ENCODE measurements at places on chromosomes 12 and 14.
A peak's percentile ranks its signal among the peaks of the same experiment; 100 is the strongest.

GRCh38 chr14:24095271-24096068, 1.4 kb downstream of the PCK2 start:
- DNase-seq, result peak; percentile 97

DNA sequence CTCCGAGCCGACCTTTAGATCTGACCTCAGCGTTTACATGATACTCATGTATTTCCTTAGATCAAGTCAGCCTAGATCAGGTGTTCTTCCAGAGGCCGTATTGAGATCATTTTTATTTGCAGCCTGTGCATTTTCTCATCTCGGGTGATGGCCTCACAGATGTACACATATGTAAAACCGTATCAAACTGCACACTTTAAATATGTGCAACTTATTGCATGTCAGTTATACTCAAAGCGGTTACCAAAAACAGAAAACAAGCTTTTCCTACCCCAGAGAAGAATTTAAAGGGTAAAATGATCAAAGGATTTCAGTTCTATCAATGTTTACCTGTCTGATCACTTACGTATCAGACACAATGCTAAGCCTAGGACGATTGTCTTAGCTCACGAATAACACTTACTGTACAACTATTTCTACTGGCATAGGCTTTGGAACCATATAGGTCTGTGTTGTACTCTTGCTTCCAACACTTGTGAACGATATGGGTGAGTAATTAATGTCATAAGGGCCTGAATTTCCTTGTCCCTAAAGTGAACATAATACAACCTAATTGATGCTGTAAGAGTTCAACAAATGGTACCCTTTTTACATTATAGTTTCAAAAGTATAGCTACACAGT, 628 bp upstream of the LLPH start:
- peak; percentile 18 for DNase-seq

DNA sequence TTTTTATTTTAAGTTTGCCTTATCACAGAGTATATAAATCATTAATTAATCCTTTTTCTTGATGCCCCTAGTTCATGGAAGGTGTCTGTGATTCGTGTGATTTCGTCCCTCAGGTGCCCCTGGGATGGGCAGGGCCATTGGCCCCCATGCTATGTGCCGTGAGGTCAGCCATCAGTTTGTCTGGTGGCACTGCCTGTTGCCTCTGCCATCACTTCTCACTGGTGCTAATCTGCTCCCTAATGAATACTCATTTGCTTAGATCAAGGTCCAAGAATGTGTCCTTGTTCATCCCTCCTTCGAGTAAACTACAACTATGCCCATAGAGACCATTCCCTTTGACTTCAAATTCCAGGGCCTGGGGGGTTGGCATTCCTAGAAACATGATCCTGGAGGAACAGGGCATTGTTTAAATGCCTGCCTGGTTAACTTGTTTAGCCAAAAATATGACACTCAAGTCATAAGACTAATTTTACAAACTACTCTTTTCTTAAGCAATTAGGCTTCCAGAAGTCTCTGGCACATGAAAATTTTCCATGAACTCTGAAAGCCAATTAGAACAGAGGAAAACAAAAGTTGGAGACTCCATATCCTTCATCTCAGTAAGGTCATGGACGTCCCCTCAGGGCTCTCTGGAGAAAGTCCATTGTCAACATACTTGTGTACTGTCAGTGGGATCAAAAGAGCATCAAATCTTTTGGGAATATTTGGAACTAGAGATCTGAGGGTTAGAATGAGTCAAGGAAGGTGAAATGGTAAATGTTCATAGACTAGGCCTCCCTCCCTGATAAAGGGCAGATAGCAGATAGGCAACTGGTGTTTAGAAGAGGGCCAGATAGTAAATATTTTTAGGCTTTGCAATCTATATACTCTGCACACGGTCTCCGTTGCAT, 90.9 kb upstream of the PLXNC1 start:
- no peak for DNase-seq

GRCh38 chr14:97581016-97581415, 783.8 kb downstream of the VRK1 start:
- no peak for DNase-seq

GRCh38 chr14:61064210-61064609, 83.2 kb downstream of the SLC38A6 start:
- DNase-seq, result no peak

DNA sequence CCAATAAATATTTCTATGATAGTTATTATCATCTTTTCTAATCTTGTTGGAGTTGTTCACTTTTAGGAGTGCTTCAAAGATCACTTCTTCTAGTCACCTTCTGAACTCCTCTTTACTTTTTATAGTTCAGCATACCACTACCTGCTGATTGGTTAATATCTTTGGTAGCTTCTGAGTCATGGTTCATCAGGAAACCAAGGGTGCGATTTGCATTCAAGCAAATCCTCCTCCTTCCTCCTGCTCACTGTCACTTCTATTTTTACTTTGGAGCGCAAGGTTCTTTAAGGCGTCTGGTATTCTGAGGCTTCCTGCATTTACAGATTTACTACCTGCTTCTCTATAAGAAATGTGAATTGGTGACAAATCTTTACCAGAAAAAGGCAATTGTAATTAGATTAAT, 24.0 kb downstream of the SYT1 start:
- DNase-seq, result no peak

GRCh38 chr14:90900476-90901083, 84.3 kb upstream of the TTC7B start:
- DNase-seq, result no peak

DNA sequence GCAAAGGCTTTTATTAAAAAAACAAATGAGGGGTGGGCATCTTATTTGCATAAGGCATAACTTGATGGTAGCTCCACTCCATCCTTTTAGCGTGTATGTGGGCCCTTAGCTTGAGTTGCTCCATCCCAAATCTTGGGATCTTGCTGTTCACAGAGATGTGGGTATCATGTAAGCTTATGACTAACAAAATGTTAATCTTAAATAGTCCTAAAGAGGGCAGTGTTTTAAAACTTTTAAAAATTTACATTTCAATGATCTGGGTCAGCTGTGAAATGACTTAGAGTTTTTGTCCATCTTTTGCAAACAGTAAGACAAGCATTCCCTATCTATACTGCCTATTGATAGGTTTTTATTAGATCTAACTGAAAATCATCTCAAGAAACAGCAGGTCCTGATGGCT, 86.0 kb downstream of the SLCO1A2 start:
- DNase-seq, result peak; percentile 4

GRCh38 chr12:15165012-15165659, 56.1 kb downstream of the RERG start:
- no peak for DNase-seq

DNA sequence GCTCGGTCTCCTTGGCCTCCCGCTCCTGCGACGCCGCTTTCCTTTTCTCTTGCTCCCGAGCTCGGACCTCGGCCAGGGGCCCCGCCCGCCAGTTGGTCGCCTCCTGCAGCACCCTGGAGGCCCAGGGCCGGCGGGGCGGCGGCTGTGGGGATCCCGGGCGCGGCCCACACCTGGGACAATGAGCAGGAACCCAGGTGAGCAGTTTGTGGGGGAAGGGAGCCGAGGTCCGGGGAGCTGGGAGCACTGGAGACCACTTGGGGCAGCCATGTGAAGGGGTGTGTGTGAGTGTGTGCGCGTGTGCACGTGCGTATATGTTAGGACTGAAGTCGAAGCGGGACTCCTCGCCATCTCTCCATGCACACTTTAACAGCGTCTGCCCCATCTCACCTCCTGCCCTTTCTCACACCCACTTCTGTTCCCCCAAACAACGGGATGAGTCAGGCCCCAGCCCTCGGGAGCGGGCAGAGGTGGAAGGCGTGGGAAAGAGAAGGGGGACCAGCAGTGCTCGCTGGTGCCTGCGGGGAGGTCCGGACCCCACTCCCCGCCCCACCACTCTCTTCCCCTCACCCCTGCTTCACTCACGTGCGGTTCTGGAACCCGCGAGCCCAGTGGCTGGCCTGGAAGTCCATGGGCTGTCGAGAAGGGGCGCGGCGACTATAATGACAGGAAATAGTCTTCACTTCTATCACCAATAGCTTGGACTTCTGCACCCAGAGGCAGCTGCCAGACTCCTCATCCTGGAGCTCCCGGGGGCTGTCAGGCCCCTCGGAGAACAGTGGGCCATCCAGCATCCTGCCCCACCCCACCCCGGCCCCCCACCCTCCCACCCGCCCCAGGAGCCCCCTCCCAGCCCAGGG, 450 bp downstream of the DDN start:
- DNase-seq, result peak; percentile 69

DNA sequence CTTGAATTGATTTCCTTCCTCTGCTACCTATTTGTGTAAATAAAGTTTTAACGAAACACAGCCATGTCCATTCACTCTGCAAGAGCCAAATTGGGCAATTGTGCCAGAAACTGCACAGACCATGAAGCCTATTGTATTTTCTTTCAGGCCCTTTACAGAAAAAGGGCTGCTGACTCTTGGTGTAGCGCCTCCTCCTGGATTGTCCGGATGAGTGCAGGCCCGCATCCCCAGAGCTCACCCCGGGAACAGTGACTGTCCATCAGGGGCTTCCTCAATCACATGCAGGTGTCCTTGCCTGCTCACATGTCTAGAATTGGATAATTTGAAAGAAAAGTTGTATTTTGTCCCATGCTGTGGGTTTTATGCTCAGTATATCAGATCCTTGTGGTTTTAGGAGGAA, 1282.2 kb downstream of the AACS start:
- no peak for DNase-seq

DNA sequence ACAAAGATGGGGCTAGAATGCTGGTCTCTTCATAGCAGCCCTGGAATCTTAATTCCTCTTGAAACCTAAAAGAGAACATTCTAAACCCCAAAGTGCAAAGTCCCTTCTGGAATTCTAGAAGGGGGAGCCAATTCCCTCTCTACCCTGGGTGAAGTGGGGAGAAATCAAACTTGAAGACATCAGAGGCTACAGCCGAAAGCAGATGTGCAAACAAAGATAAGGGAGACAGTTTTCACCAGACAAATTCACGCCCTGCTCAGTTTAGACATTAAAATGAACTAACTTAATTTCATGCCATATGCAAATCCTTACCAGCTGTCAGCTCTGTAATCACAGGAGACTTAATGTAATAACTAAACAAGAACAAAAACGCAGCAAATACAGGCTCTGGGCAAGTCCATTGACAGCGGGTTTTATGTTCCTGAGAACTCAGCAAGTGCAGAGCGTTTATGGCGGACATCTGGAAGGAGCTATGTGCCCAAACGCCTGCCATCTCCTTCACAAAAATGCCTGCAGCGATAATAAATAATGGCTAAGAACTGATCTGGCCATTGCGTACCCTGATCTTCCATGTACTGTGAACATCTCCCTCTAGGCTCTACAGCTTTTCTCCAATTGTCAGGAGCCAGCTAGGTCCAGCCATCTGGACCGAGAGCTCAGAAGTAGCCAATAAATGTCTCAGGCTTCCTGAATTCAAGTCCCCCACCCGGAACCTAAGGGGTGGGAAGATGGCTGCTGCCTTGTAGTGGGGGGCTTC, 19.1 kb upstream of the FICD start:
- no peak for DNase-seq

GRCh38 chr12:26790645-26790994, 42.4 kb downstream of the ITPR2 start:
- no peak for DNase-seq

DNA sequence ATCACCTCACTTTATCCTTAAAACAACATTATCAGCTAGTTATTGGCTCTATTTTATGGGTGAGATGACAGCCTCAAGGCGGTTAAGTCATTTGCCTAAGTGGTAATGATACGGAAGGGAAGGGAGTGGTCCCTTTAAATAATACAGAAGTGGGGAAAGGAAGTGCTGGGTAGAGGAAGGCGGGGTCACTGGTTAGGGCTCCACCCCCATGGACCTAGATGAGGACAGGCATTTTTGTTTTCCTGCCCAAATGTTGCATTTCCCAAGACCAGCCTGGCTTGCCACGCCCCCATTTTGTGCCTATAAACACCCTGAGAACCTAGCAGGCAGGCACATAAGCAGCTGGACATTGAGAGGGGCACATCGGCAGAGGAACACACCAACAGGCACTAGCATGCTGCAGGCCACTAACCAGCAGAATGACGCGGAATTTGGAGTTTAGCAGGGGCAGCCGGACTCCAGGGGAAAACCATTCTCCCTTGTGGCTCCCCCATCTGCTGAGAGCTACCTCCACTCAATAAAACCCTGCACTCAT, 100.9 kb downstream of the EPS8 start:
- DNase-seq, result no peak
